ENCODE measurements at places on chromosomes 2 and 18.

- DNase-seq = no peak
These were observed 13.5 kb upstream of the DOK6 start for GRCh38 chr18:69387186-69387585.

DNA sequence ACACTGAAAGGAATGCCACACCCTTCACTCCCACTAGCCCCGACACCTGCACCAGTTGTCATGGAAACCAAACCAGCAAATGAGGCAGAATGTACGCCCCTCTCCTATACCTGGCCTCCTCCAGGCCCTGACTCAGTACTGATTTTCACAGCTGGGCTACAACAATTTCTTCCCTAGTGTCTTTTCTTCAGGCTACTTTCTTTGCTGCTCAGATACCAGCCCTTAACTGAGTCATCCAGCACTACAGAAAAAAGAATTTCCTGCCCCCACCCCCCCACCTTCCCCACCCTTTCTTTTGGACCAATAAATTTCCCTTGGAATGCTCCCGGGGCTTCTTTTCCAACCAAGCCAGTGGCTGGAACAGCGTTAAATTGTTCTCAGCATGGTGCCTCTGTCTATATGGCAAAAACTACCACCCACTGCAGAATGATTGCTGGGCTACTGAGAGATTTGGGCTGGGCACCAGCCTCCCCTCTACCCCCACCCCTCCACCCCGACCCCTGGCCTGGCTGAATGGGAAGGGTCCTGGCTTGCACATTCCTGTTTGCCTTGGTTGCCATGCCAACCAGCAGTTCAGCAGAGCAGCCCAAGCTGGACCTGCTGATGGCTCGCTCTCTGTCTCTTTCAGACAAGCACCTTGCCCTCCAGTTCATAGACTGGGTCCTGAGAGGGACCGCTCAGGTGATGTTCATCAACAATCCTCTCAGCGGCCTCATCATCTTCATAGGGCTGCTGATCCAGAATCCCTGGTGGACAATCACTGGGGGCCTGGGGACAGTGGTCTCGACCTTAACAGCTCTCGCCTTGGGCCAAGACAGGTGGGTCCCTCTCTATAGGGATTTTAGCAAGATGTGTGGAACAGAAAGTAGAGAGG lies 11.3 kb downstream of the SLC14A2 start:
- no peak for DNase-seq

DNA sequence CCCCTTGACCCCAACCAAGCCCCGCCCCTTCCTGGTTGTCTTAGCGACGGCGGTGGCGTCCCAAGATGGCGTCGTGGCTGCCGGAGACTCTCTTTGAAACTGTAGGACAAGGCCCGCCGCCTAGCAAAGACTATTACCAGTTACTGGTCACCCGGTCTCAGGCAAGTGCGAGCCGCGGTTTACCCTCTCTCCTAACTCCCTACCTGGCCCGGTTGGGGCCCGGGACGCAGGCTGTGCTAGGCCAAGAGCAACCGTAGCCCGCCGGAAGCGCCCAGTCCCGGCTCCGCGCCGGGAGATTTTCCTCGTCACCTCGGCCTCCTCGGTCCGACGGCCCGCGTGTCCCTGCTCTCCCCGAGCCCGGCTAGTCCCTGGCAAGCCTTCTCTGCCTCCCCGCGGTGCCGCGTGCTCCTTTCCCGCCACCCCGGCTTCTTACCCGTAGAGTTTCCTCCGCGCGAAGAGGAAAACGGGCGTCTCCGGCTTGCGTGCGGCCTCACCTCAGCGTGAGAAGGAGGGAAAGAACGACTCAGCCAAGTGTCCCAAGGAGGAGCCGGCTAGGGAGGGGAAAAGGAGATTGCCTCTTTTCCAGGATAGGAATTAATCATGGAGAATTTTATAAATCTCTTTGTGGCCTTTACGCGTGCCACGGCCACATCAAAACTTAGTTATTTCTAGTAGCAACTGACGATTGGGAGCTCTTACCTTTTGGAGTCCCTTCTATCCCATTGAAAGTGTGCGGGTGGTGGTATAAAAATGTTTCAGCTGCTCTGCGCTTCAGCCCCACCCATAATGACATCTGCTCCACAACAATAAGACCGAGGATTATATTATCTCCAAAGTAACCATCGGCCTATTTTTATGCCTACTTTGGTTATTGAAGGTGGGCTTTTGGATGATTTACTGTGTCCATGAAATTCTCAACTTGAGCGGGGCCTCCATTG lies at the start of gene FBXO36:
TSS of gene FBXO36 (plus strand) at position 55 of the 938 bp plus-strand sequence. CDS start at position 66, 11 bp downstream.
- peak; percentile 88 for DNase-seq

DNA sequence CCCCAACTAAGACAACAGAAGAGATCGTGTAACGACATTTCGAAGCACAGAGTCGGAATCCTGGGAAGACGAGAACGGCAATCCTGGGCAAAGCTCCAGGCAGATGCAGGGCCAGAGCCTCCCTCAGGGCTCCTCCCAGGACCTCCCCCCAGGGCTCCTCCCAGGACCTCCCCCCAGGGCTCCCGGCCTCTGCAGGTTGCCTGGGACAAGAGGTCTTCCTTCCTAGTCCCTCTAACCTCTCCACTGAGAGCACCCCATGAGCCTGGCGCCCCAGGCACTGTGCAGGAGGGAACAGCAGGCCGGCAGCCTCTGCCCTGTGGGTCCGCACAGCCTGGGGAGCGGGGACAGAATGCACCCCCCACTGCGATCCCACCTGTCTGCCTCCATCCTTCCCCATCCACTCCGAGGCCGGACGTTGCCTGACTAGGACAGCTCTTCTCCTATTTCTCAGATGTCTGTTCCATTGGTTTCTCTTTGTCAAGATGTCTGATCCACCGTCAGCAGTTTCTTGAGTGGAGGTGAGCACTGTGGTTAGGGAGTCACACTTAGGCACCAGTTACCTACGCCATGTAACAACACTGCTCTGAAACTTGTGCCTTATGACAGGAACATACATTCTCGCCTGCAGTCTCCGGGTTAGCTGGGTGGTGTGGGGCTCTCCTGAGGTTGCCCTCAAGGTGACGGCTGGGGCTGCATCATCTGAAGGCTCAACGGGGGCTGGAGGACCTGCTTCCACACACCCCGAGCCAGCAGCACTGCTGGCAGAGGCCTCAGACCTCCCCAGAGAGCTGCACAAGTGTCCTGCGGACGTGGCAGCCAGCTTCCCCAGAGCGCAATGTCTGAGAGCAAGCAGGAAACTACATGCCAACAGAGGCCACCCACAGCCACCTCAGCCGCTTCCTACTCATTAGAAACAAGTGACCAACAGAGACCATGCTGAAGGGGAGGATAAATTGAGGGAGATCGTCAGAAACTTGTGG lies 28.9 kb downstream of the ADI1 start:
- DNase-seq = no peak

DNA sequence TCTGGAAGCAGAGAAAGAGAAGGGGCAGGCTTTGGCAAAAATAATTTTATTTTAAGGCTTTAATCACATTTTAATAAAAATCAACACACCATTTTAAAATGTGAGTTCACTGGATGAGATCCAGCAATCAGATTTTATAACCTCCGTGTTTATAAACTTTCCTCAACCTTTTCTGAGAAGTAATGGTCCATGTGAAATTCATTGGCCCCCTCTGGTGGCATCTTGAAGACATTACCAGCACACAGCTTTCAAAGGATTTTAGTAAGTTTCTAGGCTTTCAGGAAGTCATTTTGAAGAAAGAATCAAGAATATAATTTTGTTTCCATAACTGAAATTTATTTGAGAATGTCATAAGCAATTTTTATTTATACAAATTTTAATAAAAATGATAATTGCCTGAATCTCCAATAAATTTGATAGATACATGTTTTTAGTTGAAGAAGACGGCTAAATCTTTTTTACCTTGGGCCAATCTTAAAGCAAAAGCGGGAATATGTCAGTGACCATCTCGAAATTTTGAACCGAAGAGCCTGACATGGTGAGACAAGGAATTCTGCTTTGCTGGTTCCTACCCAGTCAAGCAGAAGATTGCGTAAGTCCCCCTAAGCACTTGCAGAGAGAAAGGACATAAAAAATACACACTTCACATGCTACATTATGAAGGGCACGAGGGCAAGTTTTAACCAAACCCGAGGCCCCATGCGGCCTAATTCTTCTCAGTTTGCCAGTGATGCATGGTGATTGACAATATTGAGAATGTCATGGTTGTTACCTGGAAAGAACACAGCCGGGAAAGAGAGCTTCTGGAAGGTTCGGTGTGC lies 128.4 kb upstream of the CBLN2 start:
- no peak for DNase-seq
